ENCODE measurements at places on chromosomes 3 and 15. TPM values are rescaled to one million over a fixed set of nuclear protein-coding genes. Genes with fewer than 3 reads are reported as not detected.

DNA sequence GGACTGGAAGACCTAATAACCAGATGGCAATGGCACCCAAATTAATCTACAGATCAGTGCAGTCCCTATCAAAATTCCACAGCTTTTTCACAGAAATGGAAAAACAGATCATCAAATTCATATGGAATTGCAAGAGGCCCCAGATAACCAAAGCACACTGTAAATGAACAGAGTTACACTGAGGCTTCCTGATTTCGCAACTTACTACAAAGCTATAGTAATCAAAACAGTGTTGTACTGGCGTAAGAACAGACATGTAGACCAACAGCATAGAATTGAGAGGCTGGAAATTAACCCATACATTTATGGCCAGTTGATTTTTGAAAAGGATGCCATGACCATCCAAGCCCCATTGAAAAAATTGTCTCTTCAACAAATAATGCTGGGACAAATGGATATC, 16.2 kb downstream of the XPC start:
- peaks cover 99% of the 10 kb centered on the region for H3K36me3 ChIP-seq
- no peak overlapping the region for H3K27ac ChIP-seq
- H3K4me3 ChIP-seq: no peak overlapping the region
- H3K4me1 ChIP-seq: no peaks in the 10 kb centered on the region

DNA sequence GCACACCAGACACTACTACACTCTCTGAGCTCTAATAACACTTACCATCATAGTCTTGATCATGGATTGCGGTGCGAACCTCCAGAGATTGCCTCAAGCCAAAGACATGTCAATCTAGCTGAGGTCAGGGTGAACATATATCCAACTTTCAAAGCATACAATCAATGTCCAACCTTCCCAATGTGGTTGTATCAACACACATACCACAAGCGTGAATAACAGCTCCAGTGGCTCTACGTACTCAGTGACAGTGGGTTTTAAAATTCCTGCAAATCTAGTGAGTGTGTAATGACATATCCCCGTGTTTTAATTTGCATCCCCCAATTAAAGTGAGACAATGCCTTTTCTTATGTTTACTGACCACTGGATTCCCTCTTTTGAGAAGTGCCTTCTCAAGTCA, 29.6 kb downstream of the SFMBT1 start:
- H3K27me3 ChIP-seq: no peaks in the 10 kb centered on the region
- no peak overlapping the region for H3K4me3 ChIP-seq
- H3K27ac ChIP-seq: no peak overlapping the region
- DNase-seq: no peak
- no peaks in the 10 kb centered on the region for H3K36me3 ChIP-seq

GRCh38 chr3:32454731-32455608, 47.7 kb downstream of the CMTM6 start:
- H3K4me1 ChIP-seq: peaks cover 63% of the 10 kb centered on the region
- H3K27me3 ChIP-seq: no peaks in the 10 kb centered on the region
- peaks cover 55% of the 10 kb centered on the region for H3K36me3 ChIP-seq
- DNase-seq: no peak
- peak overlapping the region; percentile 94 for H3K27ac ChIP-seq

- H3K27me3 ChIP-seq: no peaks in the 10 kb centered on the region
- no peak overlapping the region for H3K27ac ChIP-seq
- no peaks in the 10 kb centered on the region for H3K36me3 ChIP-seq
- no peak for DNase-seq
- H3K4me1 ChIP-seq: no peaks in the 10 kb centered on the region
These were observed 601.0 kb upstream of the SGO1 start for GRCh38 chr3:20787005-20787404.

GRCh38 chr3:101833446-101833974, 15.8 kb upstream of the NFKBIZ start:
- no peaks in the 10 kb centered on the region for H3K27me3 ChIP-seq
- no peak for DNase-seq
- H3K4me1 ChIP-seq: peaks cover 11% of the 10 kb centered on the region
- no peak overlapping the region for H3K27ac ChIP-seq
- no peak overlapping the region for H3K4me3 ChIP-seq
- no peaks in the 10 kb centered on the region for H3K36me3 ChIP-seq

DNA sequence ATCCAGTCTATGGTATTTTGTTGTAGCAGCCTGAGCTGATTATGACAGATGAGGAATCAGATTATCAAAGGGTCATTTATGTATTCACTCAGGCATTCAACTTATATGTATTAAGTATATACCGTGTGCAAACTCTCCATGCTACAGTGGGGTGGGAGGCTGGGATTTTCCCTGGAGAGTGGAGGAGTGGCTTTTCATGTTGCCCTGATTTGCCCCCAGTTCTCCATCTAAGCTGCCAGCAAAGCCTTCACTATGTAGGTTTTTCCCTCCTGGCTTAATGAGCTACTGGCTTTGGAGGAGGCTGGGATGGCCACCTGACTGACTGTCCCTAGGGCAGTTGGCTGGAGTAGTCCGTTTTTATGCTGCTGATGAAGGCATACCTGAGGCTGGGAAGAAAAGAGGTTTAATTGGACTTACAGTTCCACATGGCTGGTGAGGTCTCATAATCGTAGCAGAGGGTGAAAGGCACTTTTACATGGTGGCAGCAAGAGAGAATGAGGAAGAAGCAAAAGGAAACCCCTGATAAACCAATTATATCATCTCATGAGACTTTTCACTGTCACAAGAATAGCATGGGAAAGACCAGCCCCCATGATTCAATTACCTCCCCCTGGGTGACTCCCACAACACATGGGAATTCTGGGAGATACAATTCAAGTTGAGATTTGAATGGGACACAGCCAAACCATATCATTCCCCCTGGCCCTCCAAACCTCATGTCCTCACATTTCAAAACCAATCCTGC, 253.9 kb downstream of the RPLP1 start:
- H3K27ac ChIP-seq: no peak overlapping the region
- H3K36me3 ChIP-seq: no peaks in the 10 kb centered on the region
- H3K27me3 ChIP-seq: no peaks in the 10 kb centered on the region
- H3K4me1 ChIP-seq: peaks cover 7% of the 10 kb centered on the region
- H3K4me3 ChIP-seq: no peak overlapping the region
- no peak for DNase-seq

DNA sequence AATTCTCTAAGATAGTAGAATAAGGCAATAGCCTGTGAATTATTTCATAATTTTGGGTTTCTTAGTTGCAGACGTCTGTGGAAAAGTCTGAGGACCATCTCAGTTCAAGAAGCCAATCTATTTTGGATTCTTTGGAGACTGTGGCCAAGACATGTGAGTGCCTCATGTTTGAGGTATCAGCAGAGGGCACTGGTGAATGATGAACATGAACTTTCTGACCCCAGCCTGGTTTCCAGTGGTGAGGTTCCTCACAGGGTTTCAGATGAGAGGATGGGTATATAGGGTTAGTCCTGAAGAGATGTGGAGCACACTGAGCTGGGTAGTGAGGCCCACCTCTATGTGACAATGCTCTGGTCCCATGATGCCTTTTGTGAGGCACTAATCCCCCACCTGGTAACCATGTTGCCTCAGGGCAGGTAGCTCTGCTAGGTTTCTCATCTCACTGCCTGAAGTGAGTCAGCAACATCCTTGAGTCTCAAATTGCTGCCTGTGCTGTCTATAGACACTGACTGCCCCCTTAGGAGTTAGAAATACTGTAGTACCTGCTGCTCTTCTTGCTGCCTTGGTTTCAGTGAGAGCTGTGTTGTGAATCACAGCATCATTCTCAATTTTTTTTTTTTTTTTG, 32.3 kb downstream of the C3orf62 start:
- no peak for DNase-seq
- H3K4me1 ChIP-seq: no peaks in the 10 kb centered on the region
- H3K27me3 ChIP-seq: peaks cover 11% of the 10 kb centered on the region
- no peak overlapping the region for H3K4me3 ChIP-seq

GRCh38 chr15:41804916-41805666, 22.8 kb upstream of the JMJD7 start:
- H3K27me3 ChIP-seq: no peaks in the 10 kb centered on the region
- peaks cover 7% of the 10 kb centered on the region for H3K36me3 ChIP-seq
- DNase-seq: no peak
- H3K4me3 ChIP-seq: no peak overlapping the region
- H3K27ac ChIP-seq: no peak overlapping the region

GRCh38 chr15:50837256-50837770, 71.2 kb upstream of the AP4E1 start:
- no peak for DNase-seq
- H3K36me3 ChIP-seq: no peaks in the 10 kb centered on the region
- H3K4me1 ChIP-seq: no peaks in the 10 kb centered on the region

DNA sequence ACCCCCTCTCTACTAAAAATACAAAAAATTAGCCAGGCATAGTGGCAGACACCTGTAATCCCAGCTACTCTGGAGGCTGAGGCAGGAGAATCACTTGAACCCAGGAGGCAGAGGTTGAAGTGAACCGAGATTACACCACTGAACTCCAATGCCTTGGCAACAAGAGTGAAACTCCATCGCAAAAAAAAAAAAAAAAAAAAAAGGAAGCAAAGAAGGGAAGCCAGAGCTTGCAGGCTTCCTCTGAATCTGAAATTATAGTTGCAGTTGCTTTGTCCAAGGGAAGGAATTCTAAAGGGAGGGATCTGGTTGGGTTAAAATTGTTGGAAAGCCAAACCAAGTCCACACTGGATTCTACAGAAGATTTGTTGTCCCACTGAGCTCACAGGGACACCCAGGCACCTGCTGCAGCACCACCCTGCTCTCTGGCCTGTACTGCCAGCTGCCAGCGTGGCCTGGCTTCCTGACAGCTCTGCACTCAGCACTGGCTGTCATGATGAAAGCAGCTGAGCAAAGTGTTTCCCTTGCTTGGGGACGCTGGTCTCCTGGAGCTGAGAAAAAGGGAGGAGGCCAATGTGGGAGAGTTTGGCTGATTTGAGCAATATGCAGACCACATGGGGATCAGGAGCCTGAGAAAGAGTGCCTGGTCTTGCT, 88.8 kb upstream of the HES1 start:
- no peak for DNase-seq
- no peak overlapping the region for H3K4me3 ChIP-seq
- peaks cover 7% of the 10 kb centered on the region for H3K27me3 ChIP-seq
- H3K36me3 ChIP-seq: no peaks in the 10 kb centered on the region
- no peak overlapping the region for H3K27ac ChIP-seq
- H3K4me1 ChIP-seq: no peaks in the 10 kb centered on the region

DNA sequence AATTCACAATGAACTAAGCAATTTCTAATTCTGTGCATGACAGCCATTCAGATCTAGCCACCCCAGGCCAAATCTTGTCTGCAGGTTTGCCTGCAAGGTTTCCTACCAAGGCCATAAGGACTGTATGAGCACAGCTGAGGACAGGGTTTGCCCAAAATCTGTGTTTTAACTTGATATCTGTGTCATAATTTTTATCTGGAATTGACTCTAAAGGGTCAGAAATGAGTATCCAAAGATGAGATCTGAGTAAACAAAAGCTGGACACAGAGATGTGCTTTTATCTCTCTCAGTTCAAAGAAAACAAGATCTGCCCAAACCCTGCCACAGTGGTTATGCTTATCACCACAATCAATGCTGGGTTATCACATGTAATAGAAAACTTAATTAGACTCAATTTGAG, 154.6 kb upstream of the COL8A1 start:
- no peak overlapping the region for H3K4me3 ChIP-seq
- no peaks in the 10 kb centered on the region for H3K4me1 ChIP-seq
- no peak overlapping the region for H3K27ac ChIP-seq
- no peak for DNase-seq
- no peaks in the 10 kb centered on the region for H3K27me3 ChIP-seq
- no peaks in the 10 kb centered on the region for H3K36me3 ChIP-seq

DNA sequence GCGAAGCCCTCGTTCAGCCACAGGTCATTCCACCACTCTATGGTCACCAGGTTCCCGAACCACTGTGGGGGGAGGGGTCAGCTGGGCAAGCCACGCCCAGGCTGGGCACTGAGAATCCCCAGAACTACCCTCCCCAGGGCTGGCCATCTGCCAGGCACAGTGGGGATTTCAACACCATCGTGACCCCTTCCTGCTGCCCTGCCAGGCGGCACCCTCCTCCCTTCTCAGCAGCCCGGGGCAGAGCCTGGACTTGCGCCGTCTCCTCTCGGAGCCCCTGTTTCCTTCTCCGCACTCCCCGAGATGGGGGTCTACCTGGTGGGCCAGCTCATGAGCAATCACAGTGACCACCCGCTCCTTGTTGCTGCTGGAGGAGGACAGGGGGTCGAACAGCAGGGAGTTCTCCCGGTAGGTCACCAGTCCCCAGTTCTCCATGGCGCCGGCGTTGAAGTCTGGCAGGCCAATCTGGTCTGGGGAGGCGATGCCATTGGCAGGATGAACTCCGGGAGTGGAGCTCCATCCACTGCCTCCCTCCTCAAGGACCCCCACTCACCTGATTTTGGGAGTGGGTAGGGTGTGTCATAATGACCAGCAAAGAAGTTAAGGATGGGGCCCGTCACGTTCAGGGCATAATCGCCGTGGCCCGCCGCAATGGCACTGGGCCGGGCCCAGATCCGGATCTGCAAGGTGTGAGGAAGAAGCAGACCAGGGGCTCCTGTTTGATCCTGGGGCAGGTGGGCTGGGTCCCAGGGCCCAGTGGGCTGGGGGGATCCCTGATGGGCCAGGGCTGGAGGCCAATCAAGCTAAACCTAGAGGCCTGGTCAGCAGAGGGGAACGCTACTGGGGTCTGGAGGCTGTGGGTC, 10.5 kb downstream of the ANPEP start:
- H3K4me1 ChIP-seq: no peaks in the 10 kb centered on the region
- H3K27ac ChIP-seq: no peak overlapping the region
- H3K27me3 ChIP-seq: no peaks in the 10 kb centered on the region
- no peak overlapping the region for H3K4me3 ChIP-seq

GRCh38 chr15:68699124-68699880, 120.5 kb downstream of the CORO2B start:
- no peaks in the 10 kb centered on the region for H3K4me1 ChIP-seq
- no peak overlapping the region for H3K4me3 ChIP-seq
- H3K27ac ChIP-seq: no peak overlapping the region
- DNase-seq: no peak
- H3K36me3 ChIP-seq: no peaks in the 10 kb centered on the region

DNA sequence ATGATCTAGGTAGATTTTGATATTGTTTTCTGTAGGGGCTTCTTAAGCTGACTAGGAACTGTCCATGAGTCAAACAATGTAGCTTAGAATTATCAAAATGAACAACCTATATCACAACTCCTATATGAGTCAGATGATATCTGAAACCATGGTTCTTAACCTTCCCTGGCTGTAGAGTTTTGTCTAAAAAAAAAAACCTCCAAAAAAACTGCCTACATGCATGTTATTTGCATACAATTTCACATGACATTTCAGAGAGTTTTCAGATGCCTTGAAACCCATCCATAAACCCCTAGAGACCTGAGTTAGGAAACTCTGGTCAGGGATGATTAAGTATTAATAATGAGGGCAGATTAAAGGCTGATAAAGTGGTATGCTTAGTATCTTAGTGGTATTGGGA, 157.0 kb downstream of the CHST2 start:
- H3K4me1 ChIP-seq: peaks cover 10% of the 10 kb centered on the region
- H3K4me3 ChIP-seq: no peak overlapping the region

GRCh38 chr3:115281697-115282675, 134.9 kb upstream of the ZBTB20 start:
- no peaks in the 10 kb centered on the region for H3K4me1 ChIP-seq
- H3K27me3 ChIP-seq: no peaks in the 10 kb centered on the region
- H3K4me3 ChIP-seq: no peak overlapping the region

Gene BCHE
- not detected for total RNA-seq

Gene PPP4R2
- 61.3 TPM for total RNA-seq

Gene GPR27
- 1.3 TPM for total RNA-seq

Gene HESX1
- total RNA-seq: 0.49 TPM

Gene STARD9
- total RNA-seq: 6.6 TPM

Gene CHRNA3
- total RNA-seq: not detected

Gene KCTD6
- 6.6 TPM for total RNA-seq

Gene RASL12
- not detected for total RNA-seq

Gene GPR15
- 32.0 TPM for total RNA-seq

Gene RPUSD3
- 30.7 TPM for total RNA-seq

Gene SLC7A14
- total RNA-seq: not detected

Gene XCR1
- total RNA-seq: 0.08 TPM

Gene ENTPD3
- not detected for total RNA-seq

Gene C3orf38
- total RNA-seq: 37.6 TPM

Measured in T-cell (primary cell).